Cortex of kidney (tissue), 1 donor: ENCODE measurements at places on chromosomes 13 and 19.

- DNase-seq, result no peak
These were observed 197.0 kb downstream of the COL4A1 start for GRCh38 chr13:110109910-110110309.

GRCh38 chr13:28746287-28746612 lies 27.5 kb upstream of the SLC46A3 start:
- no peak for DNase-seq

DNA sequence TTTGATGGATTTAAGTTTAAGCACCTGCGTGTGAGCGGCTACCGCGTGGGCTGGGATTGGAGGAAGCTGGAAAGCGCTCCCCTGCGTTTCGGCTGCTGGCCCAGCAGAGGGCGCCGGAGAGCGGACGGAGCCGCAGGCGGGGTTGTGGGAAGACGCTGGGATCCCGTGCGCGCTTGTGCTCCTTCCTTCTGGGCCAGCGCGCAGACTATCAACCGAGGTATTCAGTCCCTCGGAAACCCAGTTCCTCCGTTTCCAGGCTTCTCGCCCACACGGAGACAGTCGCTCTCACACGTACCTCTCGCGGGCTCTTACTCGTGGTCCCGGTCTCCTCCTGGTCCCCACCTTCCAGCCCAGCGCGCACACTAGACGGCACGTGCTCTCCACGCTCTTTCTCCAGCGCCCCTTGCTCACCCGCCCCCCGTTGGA lies 28.8 kb downstream of the EPN1 start:
- DNase-seq, result no peak

DNA sequence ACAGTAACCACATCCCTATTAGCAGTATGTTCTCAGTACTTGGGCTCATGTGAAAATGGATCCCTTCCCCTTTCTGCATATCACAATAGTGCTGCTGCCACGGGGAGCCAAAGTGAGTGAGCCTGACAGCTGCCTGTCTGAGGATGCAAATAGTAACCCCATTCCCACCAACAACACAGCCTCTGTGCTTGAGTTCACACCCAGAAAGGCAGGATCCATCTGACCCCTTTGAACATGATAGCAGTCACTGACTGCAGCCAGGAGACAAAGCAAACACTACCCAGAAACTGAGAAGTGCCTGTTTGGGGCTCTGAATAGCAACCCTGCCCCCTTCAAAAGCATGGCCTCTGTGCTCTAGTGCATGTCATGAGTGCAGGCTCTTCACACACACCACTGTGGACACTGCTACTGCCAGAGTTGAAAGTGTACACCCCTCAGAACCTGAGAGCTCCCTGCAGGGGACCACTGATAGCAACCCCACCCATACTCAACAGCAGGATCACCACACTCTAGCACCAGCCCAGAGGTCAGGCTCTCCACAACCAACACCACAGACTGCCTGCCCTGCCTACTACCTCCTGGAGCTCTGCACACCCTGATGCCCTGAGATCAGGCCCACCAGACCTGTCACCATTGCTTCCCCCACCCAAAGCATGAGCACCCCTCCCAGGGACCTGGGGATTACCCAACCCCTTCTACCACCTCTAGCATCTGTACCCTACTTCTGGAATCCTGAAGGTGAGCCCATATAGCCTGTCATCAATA lies 1563.5 kb upstream of the PRR20A start:
- no peak for DNase-seq

- DNase-seq, result no peak
These were observed 26.5 kb downstream of the CEBPG start for GRCh38 chr19:33399745-33400681.

GRCh38 chr13:51818781-51819511 lies 15.0 kb upstream of the DHRS12 start:
- DNase-seq, result no peak

- DNase-seq, result no peak
These were observed 744.8 kb downstream of the PCDH17 start for GRCh38 chr13:58376349-58376748.

- DNase-seq, result no peak
These were observed 12.5 kb upstream of the CYP2A6 start for GRCh38 chr19:40862785-40863184.

DNA sequence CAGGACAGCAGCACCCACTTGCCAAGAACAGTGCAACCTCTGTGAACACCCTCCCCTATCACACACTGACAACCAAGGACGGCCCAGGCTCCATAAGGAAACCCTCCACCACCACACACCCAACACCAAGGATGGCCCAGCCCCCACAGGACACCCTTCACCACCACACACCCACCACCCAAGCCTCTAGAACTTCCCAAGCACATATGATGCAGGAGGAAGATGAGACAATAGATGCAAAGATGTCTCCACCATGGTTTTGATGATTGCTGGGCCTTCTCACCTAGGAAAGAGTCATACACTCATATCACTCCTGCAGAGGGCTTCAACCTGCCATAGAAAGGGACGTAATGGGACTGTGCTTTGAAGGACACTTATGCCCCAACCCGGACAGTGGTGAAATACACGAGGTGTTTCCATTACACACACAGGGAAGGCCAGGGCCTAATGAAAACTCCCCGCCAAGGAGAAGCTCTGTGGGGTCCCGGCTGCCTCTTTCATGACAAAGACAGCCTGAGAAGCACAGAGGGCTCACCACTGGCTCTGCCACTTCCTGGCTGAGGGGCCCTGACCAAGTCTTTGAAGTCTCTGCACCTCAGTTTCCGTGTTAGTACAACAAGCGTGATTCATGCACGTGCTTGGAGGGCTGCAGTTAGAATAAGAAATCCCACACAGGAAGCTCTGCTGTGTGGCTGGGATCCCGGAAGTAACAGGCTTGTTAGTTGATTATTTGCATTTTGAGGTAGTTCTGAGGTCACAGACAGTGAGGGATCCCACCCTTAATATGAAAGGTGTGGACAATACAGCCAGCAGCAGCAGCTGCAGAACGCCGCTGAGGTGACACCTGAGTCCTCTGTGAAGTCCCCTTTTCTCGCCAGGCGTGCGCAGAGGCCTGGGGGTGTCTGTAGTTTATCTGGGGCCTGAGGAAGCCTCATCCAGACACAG lies 61.9 kb upstream of the ATP12A start:
- no peak for DNase-seq

GRCh38 chr19:46297700-46298478 lies 1.0 kb downstream of the HIF3A start:
- no peak for DNase-seq

GRCh38 chr19:48635263-48635965 lies 1.8 kb downstream of the DBP start:
- DNase-seq, result no peak
